ENCODE measurements at places on chromosomes 4 and X. TPM values are rescaled to one million over a fixed set of nuclear protein-coding genes. Genes with fewer than 3 reads are reported as not detected.
A peak's percentile ranks its signal among the peaks of the same experiment; 100 is the strongest.

DNA sequence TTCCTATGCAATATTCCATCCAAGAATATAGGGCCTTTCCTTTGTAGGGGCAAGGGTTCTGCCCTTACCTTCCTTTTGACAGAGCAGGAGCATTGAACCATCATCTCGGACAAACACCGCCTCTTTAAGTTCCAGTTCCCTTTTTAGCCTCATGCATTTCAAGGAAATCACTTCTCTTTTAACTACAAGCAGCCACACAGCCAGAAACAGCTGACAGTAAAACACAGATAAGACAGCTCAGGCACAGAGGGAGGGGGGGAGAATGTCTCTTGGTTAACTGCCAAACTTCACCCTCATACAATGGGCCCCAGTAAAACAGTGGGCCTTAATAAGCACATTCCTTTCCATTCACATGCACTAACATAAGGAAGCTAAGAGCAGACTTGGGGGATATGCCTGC is 648.3 kb downstream of the GABRG1 start:
- H3K27ac ChIP-seq, result no peak overlapping the region
- DNase-seq, result no peak
- no peaks in the 10 kb centered on the region for H3K36me3 ChIP-seq
- H3K4me3 ChIP-seq, result no peak overlapping the region

DNA sequence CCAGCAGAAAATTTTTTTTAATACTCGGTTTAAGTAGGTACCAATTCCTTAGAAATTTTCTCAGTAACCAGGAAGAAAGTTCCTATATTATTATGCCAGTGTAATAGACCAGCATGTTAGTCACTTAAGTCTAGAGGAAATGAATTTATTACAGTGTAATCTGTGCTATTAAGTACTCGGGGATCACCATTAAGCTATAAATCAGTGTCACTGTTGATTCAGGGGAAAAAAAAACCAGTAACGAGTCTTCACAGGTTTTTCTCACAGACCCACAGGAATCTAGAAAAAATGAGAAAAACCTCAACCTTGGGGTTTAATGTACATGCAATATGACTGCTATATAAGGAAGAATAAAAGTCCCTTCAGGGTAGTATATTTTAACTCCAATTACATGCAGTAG is 138.3 kb upstream of the IL1RAPL2 start:
- no peaks in the 10 kb centered on the region for H3K4me1 ChIP-seq
- no peak for DNase-seq
- H3K27me3 ChIP-seq, result peaks cover 56% of the 10 kb centered on the region

GRCh38 chrX:47208108-47208507 is 10.4 kb upstream of the CDK16 start:
- H3K4me1 ChIP-seq, result no peaks in the 10 kb centered on the region
- no peak overlapping the region for H3K27ac ChIP-seq
- no peak for DNase-seq
- H3K36me3 ChIP-seq, result peaks cover 96% of the 10 kb centered on the region
- no peak overlapping the region for H3K4me3 ChIP-seq

GRCh38 chr4:17613761-17614415 is 553 bp upstream of the MED28 start:
- no peaks in the 10 kb centered on the region for H3K27me3 ChIP-seq
- peaks cover 27% of the 10 kb centered on the region for H3K4me1 ChIP-seq
- peak overlapping the region; percentile 80 for H3K27ac ChIP-seq

- H3K4me3 ChIP-seq, result peak overlapping the region; percentile 62
- peak; percentile 92 for DNase-seq
- peak overlapping the region; percentile 82 for H3K27ac ChIP-seq
- peaks cover 9% of the 10 kb centered on the region for H3K4me1 ChIP-seq
Measured at GRCh38 chrX:2608638-2609430, 82.3 kb upstream of the CD99 start.

DNA sequence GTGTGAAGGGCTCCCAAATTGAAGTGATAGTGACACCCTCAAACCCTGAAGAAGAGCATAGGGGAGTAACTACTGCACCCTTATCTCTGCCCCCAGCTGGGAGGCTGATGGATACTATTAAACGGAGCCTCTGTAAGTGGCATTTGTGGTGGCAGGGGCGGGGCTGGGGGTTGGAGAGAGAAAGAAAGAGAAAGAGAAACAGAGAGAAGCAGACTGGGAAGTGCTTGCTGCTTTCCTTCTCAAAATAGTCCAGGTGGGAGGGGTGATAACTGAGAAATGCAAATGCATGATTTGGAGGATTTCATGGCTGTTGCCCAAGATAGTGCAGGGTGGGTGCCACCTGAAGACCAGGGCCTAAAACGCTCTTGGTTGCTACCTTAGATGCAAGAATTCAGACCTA is 253.5 kb upstream of the GATB start:
- no peaks in the 10 kb centered on the region for H3K27me3 ChIP-seq
- peaks cover 11% of the 10 kb centered on the region for H3K4me1 ChIP-seq
- no peak overlapping the region for H3K4me3 ChIP-seq
- H3K27ac ChIP-seq, result no peak overlapping the region
- H3K36me3 ChIP-seq, result no peaks in the 10 kb centered on the region

- H3K4me3 ChIP-seq, result no peak overlapping the region
- no peak overlapping the region for H3K27ac ChIP-seq
- no peaks in the 10 kb centered on the region for H3K4me1 ChIP-seq
- H3K36me3 ChIP-seq, result no peaks in the 10 kb centered on the region
Measured at GRCh38 chr4:6152869-6153705, 47.3 kb downstream of the JAKMIP1 start.

GRCh38 chrX:112841820-112842157 is 1.2 kb upstream of the AMOT start:
- no peaks in the 10 kb centered on the region for H3K4me1 ChIP-seq
- no peak overlapping the region for H3K27ac ChIP-seq
- no peaks in the 10 kb centered on the region for H3K27me3 ChIP-seq

DNA sequence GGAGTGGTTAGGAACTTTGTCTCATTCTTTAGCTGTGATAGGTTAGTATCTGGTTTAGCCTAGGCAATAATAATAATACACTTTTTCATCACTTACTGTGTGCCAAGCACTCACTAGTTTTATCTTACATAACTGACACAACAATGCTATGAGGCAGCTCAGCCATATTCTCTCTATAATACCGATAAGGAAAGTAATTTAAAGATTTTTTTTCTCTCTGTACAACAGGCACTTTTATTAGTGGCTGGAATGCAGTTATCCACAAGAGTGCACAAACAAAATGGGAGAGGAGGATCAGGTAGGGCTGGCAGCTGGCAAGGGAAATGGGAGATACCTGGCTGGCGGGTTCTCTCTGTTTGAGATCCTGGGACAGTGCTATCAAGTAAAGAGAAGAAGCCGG is 7.6 kb downstream of the RELL1 start:
- no peak overlapping the region for H3K4me3 ChIP-seq
- H3K4me1 ChIP-seq, result peaks cover 73% of the 10 kb centered on the region

- H3K27ac ChIP-seq, result peak overlapping the region; percentile 82
- no peaks in the 10 kb centered on the region for H3K36me3 ChIP-seq
- H3K27me3 ChIP-seq, result no peaks in the 10 kb centered on the region
- peaks cover 5% of the 10 kb centered on the region for H3K4me1 ChIP-seq
- DNase-seq, result peak; percentile 14
Measured at GRCh38 chr4:176238157-176238610, 30.8 kb downstream of the ASB5 start.

DNA sequence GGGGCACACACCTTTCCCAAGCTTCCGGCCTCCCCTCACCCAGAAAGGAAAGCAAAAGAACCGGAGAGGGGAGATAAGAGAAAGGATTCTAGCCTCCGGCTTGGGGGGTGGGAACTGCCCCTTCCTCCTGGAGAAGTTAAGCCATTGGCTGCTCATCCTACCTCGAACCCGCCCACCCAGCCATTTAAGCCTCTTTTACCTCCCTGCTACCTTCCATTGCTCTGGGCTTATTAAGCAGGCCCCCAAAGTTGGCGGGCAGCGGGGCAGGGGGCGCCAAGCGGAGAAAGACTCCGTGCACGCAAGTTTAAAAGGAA is 2.3 kb downstream of the MAML3 start:
- peak; percentile 89 for DNase-seq
- no peaks in the 10 kb centered on the region for H3K27me3 ChIP-seq
- peak overlapping the region; percentile 96 for H3K27ac ChIP-seq
- H3K36me3 ChIP-seq, result no peaks in the 10 kb centered on the region
- peak overlapping the region; percentile 85 for H3K4me3 ChIP-seq
- H3K4me1 ChIP-seq, result peaks cover 7% of the 10 kb centered on the region

DNA sequence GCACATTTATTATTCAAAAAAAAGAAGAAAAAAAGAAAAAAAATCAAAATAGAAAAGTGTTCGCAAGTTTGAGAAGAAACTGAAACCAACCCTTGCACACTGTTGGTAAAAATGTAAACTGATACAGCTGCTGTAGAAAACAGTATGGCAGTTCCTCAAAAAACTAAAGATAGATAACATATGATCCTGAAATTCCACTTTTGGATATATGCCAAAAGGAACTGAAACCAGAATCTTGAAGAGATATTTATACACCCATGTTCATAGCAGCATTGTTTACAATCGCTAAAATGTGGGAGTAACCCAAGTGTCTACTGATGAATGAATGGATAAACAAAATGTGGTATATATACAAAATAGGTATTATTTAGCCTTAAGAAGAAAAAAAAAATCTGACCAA is 155.4 kb downstream of the TBCK start:
- DNase-seq, result no peak
- H3K27me3 ChIP-seq, result no peaks in the 10 kb centered on the region
- peaks cover 3% of the 10 kb centered on the region for H3K4me1 ChIP-seq

- DNase-seq, result no peak
- H3K4me3 ChIP-seq, result no peak overlapping the region
- peak overlapping the region; percentile 66 for H3K27ac ChIP-seq
- H3K4me1 ChIP-seq, result no peaks in the 10 kb centered on the region
- H3K36me3 ChIP-seq, result no peaks in the 10 kb centered on the region
Measured at GRCh38 chr4:25844961-25845712, 17.7 kb downstream of the SEL1L3 start.

- H3K27ac ChIP-seq, result no peak overlapping the region
- no peaks in the 10 kb centered on the region for H3K4me1 ChIP-seq
- H3K36me3 ChIP-seq, result no peaks in the 10 kb centered on the region
- DNase-seq, result no peak
- no peaks in the 10 kb centered on the region for H3K27me3 ChIP-seq
- H3K4me3 ChIP-seq, result no peak overlapping the region
Measured at GRCh38 chr4:146104541-146104940, 71.0 kb upstream of the LSM6 start.

- H3K27ac ChIP-seq, result no peak overlapping the region
- H3K4me3 ChIP-seq, result no peak overlapping the region
- H3K4me1 ChIP-seq, result no peaks in the 10 kb centered on the region
- H3K36me3 ChIP-seq, result no peaks in the 10 kb centered on the region
Measured at GRCh38 chr4:153808175-153808574, 19.3 kb upstream of the SFRP2 start.

- no peak overlapping the region for H3K27ac ChIP-seq
- H3K4me3 ChIP-seq, result no peak overlapping the region
- H3K27me3 ChIP-seq, result no peaks in the 10 kb centered on the region
- no peaks in the 10 kb centered on the region for H3K4me1 ChIP-seq
- no peaks in the 10 kb centered on the region for H3K36me3 ChIP-seq
Measured at GRCh38 chrX:68989865-68990606, 161.2 kb downstream of the EFNB1 start.

DNA sequence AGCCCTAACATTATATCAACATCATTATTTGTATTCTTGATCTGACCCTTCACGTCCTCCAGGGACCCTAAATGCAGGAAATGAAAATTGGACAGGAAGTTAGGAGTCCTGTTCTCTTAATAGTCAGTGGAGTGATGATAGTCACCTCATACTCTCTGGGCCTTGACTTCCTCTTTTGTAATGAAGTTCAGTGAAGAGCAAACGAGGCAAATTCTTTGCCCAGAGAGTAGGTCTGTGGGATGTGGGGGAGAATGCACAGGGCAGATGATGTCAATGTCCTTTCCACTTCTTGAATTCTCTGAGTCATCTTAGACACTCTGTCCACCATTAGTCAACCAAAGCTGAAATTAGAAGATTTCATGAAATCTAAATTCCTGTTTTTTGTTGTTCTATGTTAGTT is 17.1 kb upstream of the GPRIN3 start:
- no peaks in the 10 kb centered on the region for H3K27me3 ChIP-seq
- H3K4me1 ChIP-seq, result no peaks in the 10 kb centered on the region
- no peak overlapping the region for H3K4me3 ChIP-seq
- peak; percentile 26 for DNase-seq
- peak overlapping the region; percentile 82 for H3K27ac ChIP-seq

DNA sequence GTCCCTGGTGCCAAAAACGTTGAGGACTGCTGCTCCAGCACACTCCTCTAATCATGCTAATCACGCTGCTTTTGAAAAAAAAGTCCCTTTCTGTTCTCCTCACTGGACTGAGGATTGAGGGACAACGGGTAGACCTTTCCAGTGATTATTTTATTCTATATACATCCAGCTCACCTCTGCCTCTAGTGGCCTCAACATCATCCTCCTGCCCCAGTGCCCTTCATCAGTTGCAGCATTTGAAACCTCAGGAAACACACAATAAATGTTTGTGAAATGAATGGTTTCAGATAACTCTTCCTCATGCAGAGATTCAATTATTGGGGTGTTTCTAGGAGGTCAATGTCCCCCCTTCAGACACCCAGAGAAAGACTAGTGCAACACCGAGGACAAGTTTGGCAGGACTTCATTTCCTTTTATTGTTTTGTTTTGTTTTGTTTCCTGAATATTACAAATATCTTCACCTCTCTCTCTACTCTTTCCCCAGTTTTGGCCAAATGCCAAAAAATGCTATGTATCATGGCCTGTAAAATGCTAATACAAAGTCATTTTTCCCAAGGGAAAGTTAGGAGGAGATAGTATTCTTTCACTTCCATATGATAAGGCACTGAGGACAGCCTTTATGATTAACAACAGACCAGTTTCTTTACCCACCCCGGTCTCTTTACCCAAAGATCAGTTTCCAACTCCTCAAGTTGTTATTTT is 460.1 kb upstream of the SLIT2 start:
- H3K36me3 ChIP-seq, result no peaks in the 10 kb centered on the region
- no peak overlapping the region for H3K27ac ChIP-seq
- H3K4me1 ChIP-seq, result no peaks in the 10 kb centered on the region
- DNase-seq, result no peak

- no peak overlapping the region for H3K4me3 ChIP-seq
- H3K27ac ChIP-seq, result no peak overlapping the region
- no peak for DNase-seq
- H3K36me3 ChIP-seq, result peaks cover 9% of the 10 kb centered on the region
- no peaks in the 10 kb centered on the region for H3K27me3 ChIP-seq
Measured at GRCh38 chr4:145071560-145071959, 26.4 kb downstream of the ANAPC10 start.

DNA sequence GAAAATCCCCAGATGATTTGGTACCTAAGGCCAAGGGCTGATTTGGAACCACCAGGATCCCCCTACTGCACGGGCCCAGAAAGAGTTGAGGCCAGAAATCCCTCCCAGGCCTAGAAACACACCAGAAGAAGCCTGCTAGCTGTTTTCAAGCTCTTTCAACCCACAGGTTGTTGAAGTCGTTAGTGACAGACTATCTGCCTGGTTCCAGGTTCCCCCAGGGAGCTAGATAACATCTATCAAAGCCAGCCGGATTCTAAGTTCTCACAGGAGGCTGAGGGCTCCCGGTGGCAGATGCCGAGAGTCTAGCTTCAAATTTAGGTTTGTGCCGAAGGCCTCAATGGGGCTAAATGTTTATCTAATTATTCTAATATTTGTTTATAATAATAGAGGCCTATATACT is 132.0 kb upstream of the ATP6AP2 start:
- H3K4me3 ChIP-seq, result no peak overlapping the region
- H3K4me1 ChIP-seq, result peaks cover 5% of the 10 kb centered on the region
- no peak overlapping the region for H3K27ac ChIP-seq
- DNase-seq, result no peak

- H3K36me3 ChIP-seq, result no peaks in the 10 kb centered on the region
- H3K4me3 ChIP-seq, result no peak overlapping the region
- no peak overlapping the region for H3K27ac ChIP-seq
- H3K4me1 ChIP-seq, result no peaks in the 10 kb centered on the region
Measured at GRCh38 chr4:610411-611261, 14.7 kb upstream of the PDE6B start.

TRPC5OS gene
- polyA plus RNA-seq, result not detected

HSPA4L gene
- polyA plus RNA-seq, result 1.8 TPM

CT45A10 gene
- polyA plus RNA-seq, result not detected

UGT2B11 gene
- polyA plus RNA-seq, result not detected

PNMA3 gene
- 4.5 TPM for polyA plus RNA-seq

ABLIM2 gene
- polyA plus RNA-seq, result 7.2 TPM

GPR82 gene
- polyA plus RNA-seq, result 0.06 TPM

CSAG3 gene
- polyA plus RNA-seq, result not detected

Measured in heart right ventricle (tissue), 16 donors.